ENCODE measurements at places on chromosomes 6 and 20. TPM values are rescaled to one million over a fixed set of nuclear protein-coding genes. Genes with fewer than 3 reads are reported as not detected.
A peak's percentile ranks its signal among the peaks of the same experiment; 100 is the strongest.

GRCh38 chr20:8527998-8528723 lies 396.1 kb downstream of the PLCB1 start:
- no peak overlapping the region for H3K27ac ChIP-seq
- no peak overlapping the region for H3K4me3 ChIP-seq
- no peaks in the 10 kb centered on the region for H3K4me1 ChIP-seq
- H3K27me3 ChIP-seq, result no peaks in the 10 kb centered on the region

DNA sequence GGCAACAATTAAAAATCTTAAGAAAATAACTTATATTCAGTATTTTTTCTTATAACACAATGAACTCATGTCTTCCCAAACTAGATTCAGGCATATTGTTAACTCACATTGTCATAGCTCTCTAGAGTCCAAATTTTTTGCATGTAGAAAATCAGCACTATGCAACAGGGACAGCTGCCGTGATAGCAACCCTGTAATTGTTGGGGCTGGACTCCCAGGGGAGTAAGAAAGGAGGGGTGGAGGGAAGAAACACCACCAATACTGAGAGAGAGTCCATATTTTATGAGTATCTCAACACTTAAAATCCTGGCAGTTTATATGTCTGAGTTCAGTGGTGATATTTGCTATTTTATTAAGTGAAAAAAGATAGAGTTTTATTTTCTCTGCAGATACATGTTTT lies 89.6 kb upstream of the HS3ST5 start:
- no peaks in the 10 kb centered on the region for H3K27me3 ChIP-seq
- H3K4me1 ChIP-seq, result no peaks in the 10 kb centered on the region
- no peaks in the 10 kb centered on the region for H3K36me3 ChIP-seq
- H3K4me3 ChIP-seq, result no peak overlapping the region
- no peak overlapping the region for H3K27ac ChIP-seq

- no peaks in the 10 kb centered on the region for H3K36me3 ChIP-seq
- no peak for DNase-seq
- no peaks in the 10 kb centered on the region for H3K27me3 ChIP-seq
- H3K27ac ChIP-seq, result no peak overlapping the region
Measured at GRCh38 chr20:14726591-14726990, 389.2 kb upstream of the FLRT3 start.

DNA sequence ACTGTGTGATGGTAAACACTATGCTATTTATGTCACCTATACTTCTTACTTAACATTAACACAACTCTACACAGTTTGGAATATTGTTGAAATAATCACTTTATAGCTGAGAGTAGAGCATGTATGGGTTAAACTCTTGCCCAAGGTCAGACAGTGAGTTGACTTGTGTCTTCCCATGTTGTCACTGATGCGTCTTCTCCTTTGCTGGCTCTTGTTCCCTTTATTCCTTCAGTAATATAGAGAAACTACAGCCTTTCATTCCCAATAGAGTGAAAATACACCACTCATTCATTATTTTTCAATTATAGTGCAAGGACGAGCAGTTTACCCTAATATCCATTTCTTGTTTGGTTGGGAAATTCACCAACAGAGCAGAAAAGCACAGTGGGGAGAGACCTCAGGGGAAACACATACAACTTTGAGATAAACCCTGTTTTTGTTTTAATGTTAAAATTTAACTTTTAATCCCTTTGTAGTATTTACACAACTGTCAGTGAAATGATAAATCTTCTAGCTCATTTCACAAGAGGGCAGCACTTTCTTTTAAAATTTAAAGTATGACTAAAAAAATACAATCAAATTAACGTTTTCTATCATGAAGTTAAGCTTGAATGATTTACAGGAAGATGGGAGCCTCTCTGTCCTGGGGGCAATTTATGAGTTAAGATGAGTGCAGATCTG lies 363.0 kb downstream of the UTRN start:
- H3K36me3 ChIP-seq, result no peaks in the 10 kb centered on the region
- DNase-seq, result no peak
- no peaks in the 10 kb centered on the region for H3K4me1 ChIP-seq
- H3K27ac ChIP-seq, result no peak overlapping the region
- H3K4me3 ChIP-seq, result no peak overlapping the region
- H3K27me3 ChIP-seq, result no peaks in the 10 kb centered on the region

- no peak overlapping the region for H3K4me3 ChIP-seq
- H3K27ac ChIP-seq, result no peak overlapping the region
- H3K36me3 ChIP-seq, result no peaks in the 10 kb centered on the region
- no peaks in the 10 kb centered on the region for H3K27me3 ChIP-seq
- DNase-seq, result no peak
Measured at GRCh38 chr6:43265564-43265963, 22.3 kb downstream of the TTBK1 start.

GRCh38 chr6:154876486-154877280 lies 118.4 kb upstream of the TIAM2 start:
- H3K27ac ChIP-seq, result no peak overlapping the region
- no peaks in the 10 kb centered on the region for H3K27me3 ChIP-seq
- no peak for DNase-seq
- no peaks in the 10 kb centered on the region for H3K4me1 ChIP-seq
- H3K36me3 ChIP-seq, result 0 out of 2 replicates have a peak, but pooled peaks cover 2% of the 10 kb centered on the region
- no peak overlapping the region for H3K4me3 ChIP-seq

- no peaks in the 10 kb centered on the region for H3K27me3 ChIP-seq
- no peaks in the 10 kb centered on the region for H3K36me3 ChIP-seq
- H3K27ac ChIP-seq, result peak overlapping the region; percentile 53
- DNase-seq, result peak; percentile 27
- H3K4me1 ChIP-seq, result peaks cover 7% of the 10 kb centered on the region
Measured at GRCh38 chr6:35165630-35166071, 24.5 kb upstream of the TCP11 start.

DNA sequence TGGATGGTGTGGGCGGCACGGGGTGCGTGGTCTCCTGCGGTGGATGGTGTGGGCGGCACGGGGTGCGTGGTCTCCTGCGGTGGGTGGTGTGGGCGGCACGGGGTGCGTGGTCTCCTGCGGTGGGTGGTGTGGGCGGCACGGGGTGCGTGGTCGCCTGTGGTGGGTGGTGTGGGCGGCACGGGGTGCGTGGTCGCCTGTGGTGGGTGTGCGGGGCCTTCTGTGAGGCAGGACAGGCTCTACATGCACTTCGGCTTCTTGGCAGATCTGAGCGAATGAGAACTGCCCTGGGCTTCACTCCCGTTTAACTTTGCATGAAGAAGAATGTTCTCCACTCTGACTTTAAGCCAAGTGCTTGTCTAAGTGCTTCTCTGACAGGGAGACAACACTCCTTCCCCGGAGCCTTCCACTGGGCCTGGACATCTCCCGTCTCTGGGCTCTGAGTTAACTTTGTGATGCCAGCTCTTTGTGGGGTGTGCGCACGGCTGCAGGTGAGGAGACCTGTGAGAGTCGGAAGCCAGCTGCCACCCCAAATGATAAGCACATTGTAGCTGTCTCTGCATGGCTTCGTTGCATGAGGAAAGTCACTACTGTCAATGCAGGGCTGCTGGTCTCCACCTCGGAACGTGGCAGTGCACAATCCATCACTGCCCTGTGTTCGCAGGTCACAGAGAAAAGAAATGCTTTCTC lies 244.8 kb downstream of the DLL1 start:
- no peak overlapping the region for H3K4me3 ChIP-seq
- DNase-seq, result no peak
- no peaks in the 10 kb centered on the region for H3K4me1 ChIP-seq
- H3K36me3 ChIP-seq, result no peaks in the 10 kb centered on the region
- no peak overlapping the region for H3K27ac ChIP-seq

DNA sequence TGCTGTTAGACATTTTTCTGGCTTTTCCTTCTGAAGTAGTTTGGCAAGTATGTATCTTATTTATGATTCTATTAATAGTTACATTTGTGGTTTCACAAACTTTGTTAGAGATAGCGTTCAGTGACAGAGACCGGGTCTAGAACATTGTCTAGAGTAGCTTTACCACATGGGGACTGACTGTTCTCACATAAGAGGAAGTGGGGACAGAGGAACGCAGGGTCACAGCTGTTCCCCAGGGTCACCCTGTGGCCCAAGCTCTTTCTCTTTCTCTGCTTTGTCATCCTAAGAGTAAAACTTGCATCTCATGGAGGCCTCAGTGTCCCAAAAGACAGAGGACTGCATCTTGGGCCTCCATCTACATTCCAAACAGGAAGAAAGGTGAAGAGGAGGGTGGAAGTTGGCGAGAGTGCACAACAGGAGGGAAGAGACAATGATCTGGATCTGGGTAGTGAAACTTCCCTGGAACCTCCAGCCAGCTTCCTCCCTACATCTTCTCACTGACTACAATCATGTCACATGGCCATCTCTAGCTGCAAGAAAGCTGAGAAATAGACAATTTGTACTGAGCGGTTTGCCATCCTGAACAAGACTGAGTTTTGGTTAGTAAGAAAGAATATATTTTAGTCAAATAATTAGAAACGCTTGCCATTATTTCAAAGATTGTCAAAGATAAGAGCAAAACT lies 645.8 kb upstream of the ARID1B start:
- no peak for DNase-seq
- H3K27ac ChIP-seq, result no peak overlapping the region
- H3K36me3 ChIP-seq, result no peaks in the 10 kb centered on the region

GRCh38 chr20:33148040-33148439 lies 19.9 kb upstream of the BPIFA2 start:
- H3K36me3 ChIP-seq, result no peaks in the 10 kb centered on the region
- DNase-seq, result no peak
- H3K4me3 ChIP-seq, result no peak overlapping the region
- H3K4me1 ChIP-seq, result no peaks in the 10 kb centered on the region
- no peak overlapping the region for H3K27ac ChIP-seq

GRCh38 chr6:29792123-29793035 lies 35.2 kb upstream of the HLA-G start:
- H3K36me3 ChIP-seq, result no peaks in the 10 kb centered on the region
- no peak for DNase-seq
- H3K27me3 ChIP-seq, result peaks cover 17% of the 10 kb centered on the region
- 0 out of 2 replicates have a peak, but pooled peaks cover 4% of the 10 kb centered on the region for H3K4me1 ChIP-seq
- peak overlapping the region; percentile 59 for H3K4me3 ChIP-seq
- no peak overlapping the region for H3K27ac ChIP-seq

DNA sequence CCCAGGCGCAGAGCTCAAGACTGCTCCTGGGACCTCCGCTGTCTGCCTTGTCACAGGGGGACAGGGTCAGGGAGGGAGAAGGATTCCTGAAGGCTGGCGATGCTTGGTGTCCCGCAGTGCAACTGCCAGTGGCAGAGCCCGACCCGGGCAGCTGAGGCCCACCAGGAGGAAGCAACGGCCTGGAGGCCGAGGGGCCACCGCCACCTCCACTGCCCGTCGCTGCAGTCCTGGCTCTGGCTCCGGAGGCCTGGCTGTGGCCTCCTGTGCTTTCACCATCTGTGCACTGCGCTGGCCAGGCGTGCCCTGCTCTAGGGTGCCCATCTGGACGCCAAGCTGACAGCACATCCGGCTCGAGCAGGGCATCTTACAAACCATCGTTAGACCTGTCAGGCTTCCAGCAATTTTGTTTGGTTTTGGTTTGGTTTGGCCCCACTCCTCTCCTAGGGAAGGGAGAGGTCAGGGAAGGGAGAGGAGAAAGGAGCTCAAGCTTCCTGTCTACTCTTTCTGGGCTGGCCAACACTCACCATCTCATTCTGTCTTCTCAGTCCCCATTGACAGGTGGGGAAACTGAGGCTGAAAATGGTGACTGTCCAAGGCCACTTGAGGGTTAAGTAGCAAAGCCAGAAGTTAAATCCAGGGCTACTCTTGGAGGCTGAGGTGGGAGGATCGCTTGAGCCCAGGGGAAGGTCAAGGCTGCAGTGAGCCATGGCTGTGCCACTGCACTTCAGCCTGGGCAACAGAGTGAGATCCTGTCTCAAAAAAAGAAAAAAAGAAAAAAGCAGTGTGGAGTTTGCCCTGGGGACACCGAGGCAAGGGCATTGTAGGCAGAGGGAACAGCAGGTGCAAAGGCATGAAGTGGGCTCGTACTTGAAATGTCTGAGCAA lies 37.7 kb upstream of the NOL4L start:
- no peak for DNase-seq
- H3K36me3 ChIP-seq, result no peaks in the 10 kb centered on the region
- H3K27me3 ChIP-seq, result no peaks in the 10 kb centered on the region
- H3K27ac ChIP-seq, result no peak overlapping the region

DNA sequence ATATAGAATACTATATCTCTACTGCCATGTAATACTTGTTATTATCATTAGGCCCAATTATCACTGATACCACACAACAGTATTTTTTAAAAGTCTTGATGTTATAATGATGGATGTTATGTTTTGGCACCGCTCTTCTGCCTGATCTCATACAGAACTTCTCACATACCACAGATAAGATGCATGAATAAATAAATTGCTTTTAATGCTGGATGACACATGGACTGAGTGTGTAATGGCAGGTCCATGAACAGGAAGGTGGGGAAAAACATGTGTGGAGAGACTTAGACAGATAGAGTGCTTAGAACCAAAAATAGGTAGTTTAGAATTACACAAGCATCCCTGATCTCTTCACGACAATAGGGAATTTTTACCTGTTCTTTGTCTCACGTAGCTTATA lies 258.4 kb upstream of the MARCKS start:
- no peak for DNase-seq
- H3K27me3 ChIP-seq, result no peaks in the 10 kb centered on the region
- no peaks in the 10 kb centered on the region for H3K4me1 ChIP-seq
- H3K36me3 ChIP-seq, result no peaks in the 10 kb centered on the region

GRCh38 chr6:4678506-4679300 lies 97.5 kb upstream of the CDYL start:
- H3K27ac ChIP-seq, result no peak overlapping the region
- H3K27me3 ChIP-seq, result no peaks in the 10 kb centered on the region
- no peaks in the 10 kb centered on the region for H3K36me3 ChIP-seq
- no peaks in the 10 kb centered on the region for H3K4me1 ChIP-seq

GRCh38 chr20:39758876-39759275 lies 796.7 kb downstream of the DHX35 start:
- H3K4me3 ChIP-seq, result no peak overlapping the region
- H3K4me1 ChIP-seq, result no peaks in the 10 kb centered on the region
- DNase-seq, result no peak
- H3K36me3 ChIP-seq, result no peaks in the 10 kb centered on the region

GRCh38 chr6:170229851-170230519 lies 60.9 kb downstream of the DLL1 start:
- no peak for DNase-seq
- no peaks in the 10 kb centered on the region for H3K36me3 ChIP-seq
- no peak overlapping the region for H3K4me3 ChIP-seq
- H3K27me3 ChIP-seq, result no peaks in the 10 kb centered on the region

GRCh38 chr6:130453230-130453629 lies 87.4 kb downstream of the TMEM200A start:
- no peak overlapping the region for H3K27ac ChIP-seq
- no peaks in the 10 kb centered on the region for H3K36me3 ChIP-seq
- DNase-seq, result no peak
- no peaks in the 10 kb centered on the region for H3K27me3 ChIP-seq

DNA sequence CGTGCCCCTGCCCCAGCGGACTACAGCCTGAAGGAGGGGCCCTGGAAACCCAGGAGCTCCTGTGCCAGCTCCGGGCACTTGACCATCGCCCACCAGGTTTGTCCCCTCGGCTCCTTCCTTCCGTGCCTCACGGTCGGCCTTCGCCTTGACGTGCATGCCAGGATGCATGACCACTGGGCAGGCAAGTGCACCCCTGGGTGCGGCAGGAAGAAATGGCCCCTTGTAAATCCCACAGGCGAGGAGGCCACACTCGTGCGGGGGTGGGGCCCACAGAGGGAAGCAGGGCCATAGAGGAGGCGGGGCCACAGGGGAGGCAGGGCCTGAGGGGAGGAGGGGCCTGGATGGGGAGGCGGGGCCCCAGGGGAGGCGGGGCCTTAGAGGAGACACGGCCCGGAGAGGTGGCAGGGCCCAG lies 81.7 kb downstream of the YTHDF1 start:
- DNase-seq, result no peak
- H3K27ac ChIP-seq, result no peak overlapping the region
- no peak overlapping the region for H3K4me3 ChIP-seq
- H3K27me3 ChIP-seq, result peaks cover 4% of the 10 kb centered on the region

C6orf163 gene
- 1.3 TPM for total RNA-seq

TMEM14B gene
- 180 TPM for total RNA-seq

ZBTB46 gene
- 15.2 TPM for total RNA-seq

TBX18 gene
- total RNA-seq, result 10.1 TPM

VWA7 gene
- 4.3 TPM for total RNA-seq

RAB44 gene
- total RNA-seq, result not detected

Data from Panc1 (cell line).